ENCODE measurements at places on chromosomes 4 and X. TPM values are rescaled to one million over a fixed set of nuclear protein-coding genes. Genes with fewer than 3 reads are reported as not detected.

DNA sequence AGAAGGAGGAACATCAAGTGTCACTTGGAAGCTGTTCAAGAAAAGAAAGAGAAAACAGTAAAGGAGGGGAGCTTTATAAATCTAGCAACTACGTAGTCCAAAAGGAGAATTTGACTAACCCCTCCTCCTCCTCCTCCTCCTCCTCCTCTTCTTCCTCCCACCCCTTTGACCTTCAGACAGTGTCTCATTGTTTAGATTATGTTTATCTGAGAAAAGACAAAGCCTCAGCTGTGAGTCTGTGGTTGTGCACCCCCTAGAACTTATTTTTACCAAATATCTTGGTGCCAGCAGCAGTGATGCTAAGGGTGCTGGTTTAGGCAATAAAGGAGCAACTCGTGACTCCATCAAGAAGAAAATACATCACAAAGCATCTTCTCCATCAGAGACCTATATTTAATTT is 68.9 kb upstream of the BMP2K start:
- DNase-seq: no peak

DNA sequence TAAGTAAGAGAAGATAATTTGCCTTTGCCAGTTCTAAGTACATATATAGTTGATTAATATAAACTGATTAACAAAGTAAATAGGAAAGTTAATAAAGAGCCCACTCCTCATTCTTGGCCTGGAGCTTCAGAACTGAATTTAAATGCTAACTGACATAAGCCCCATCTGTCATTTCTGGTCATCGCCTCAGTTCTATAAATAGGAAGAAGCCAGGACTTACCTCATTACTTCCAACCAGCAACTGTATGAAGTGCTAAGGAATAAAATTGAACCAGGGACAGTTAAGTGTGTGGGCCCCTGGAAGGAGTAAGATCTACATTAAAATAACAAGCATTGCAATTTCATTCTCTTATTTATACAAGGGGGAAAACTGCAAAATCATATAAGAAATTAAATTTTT is 52.0 kb upstream of the PDLIM5 start:
- no peak for DNase-seq

DNA sequence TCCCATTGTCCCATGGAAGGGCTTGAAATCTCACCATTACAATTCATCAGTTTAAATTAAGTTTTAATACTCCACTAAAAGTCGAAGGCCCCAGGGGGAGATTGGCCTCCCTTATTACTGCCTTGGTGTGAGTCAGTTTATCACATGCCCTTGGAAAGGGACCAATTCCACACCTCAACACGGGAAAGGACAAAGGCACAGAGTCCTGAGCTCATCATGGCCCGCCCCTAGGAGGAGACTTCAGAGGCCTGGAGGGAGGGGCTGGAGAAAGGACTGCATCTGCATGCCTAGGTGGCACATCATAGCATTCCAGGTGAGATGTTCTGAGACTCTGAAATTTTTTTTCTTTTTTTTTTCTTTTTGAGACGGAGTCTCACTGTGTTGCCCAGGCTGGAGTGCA is 2.8 kb upstream of the SEL1L3 start:
- no peak for DNase-seq

DNA sequence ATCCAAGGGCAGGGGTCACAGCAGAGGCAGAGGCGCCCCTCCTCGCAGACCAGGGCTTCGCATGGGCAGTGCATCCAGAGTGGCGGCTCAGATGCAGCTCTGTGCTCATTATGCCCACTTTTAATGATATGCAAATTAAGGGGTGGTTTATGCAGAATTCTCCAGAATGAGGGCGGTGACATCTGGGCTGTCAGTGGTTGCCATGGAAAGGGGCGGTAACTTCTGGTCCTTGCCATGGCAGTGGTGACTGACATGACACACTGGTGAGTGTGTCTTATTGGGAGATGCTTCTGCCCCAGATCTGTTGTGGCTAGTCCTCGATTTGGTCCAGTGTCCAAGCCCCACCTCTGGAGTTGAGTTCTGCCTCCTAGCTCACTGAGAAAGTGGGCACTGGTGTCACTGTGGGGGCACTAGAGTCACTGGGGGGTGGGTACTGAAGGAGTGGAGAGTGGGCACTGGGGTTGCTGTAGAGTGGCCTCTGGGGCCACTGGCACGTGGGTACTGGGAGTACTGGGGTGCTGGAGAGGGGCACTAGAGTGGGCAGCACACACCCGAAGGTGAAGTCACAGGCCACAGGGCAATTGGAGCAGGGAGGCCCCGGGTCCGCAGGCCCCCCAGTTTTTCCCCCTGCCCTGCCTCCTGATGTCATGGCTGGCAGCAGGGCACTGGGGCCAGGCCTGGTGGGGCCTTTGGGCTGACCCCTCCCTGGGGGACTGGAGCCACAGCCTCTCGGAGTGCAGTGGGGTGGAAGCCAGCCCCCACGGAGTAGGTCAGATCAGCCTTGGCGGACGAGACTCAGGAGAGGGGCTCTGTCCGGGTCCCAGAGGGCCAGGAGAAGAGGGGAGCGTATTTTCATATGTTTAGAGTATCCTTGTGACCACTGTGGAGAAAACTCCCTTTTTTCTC is 98.6 kb upstream of the NKX1-1 start:
- DNase-seq: no peak

DNA sequence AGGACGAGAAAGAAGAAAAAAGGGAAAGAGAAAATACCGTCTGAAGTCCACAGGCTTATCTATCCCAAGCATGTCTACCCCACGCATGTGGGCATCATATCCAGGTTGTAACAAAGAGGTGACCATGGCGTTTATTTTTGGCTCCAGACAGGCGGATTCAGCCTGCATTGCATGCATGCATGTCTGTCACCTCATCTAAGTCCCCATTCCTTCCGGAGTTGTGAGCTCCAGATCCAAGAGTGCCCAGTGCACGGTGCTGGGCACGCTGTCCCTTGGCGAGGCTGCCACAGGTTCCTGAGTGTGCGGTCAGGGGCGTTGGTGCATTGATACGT is 905 bp upstream of the GALNTL6 start:
- no peak for DNase-seq

Gene UCP1
- not detected for total RNA-seq

DNA sequence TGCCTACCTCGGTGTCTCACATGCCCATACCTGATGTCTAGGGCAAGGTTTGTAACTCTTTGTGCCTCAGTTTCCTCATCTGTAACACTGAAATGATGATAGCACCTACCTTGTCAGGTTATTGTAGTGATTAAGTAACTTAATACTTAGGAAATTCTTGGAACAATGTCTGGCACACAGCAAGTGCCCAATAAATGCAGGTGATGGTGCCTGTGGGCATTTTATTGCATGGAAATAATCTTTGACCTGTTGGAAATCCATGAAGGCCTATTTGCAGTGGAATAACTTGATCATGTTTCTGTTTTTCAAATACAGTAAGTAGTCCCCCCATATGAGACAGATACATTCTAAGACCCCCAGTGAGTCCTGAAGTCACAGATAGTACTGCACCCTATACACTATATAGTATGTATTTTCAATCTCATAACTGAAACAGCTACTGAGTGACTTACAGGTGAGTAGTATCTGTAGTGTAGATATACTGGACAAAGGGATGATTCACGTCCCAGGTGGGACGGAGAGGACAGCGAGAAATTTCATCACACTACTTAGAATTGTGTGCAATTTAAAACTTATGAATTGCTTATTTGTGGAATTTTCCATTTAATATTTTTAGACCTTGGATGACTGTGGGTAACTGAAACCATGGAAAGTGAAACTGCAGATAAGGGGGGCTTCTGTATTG is 42.1 kb downstream of the AFF1 start:
- no peak for DNase-seq

DNA sequence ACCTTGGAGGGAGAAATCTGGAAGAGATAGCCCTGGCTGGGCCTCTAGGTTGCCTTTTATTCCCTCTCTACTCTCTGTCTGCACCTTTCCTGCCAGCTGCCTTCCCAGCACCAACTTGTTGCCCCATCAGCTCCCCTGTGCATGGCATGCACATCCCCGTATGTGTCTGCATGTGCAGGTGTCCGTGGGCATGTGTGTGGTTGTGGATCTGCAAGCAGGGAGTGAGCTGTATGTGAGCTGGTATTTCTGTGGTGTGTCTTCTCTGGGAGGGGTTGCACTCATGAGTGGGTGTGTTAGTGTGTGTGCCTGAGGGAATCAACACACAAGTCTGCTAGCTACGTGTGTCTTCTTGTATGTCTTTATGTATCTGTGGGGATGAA is 9.9 kb downstream of the L1CAM start:
- DNase-seq: no peak

Gene ZFYVE28
- 4.6 TPM for total RNA-seq

GRCh38 chrX:39650768-39651347 is 446.9 kb downstream of the BCOR start:
- DNase-seq: no peak

Gene FDCSP
- total RNA-seq: not detected

- no peak for DNase-seq
Measured at GRCh38 chrX:11786862-11787261, 28.8 kb downstream of the MSL3 start.

DNA sequence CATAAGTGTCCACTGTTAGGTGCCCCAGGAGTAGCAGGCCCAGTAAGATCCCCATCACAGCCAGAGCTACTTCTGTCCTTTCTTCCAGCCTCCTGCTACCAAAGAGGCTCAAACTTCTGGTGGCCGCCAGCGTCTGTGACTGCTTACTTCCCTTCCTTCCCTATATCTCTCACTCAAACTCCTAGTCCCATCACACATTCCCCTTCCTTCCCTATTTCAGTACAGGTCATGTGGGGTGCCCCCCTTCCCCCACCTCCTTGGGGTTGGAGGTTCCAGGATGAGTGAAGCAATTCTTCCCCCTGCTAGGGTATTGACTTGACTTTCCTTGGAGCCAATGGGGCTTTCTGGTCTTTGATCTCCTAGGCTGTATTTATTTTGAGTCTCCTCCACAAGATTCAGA is at the start of gene VSIG4:
VSIG4 (minus strand) TSS at position 137 of the 400 bp plus-strand sequence; CDS start at position 55, 82 bp downstream.
- DNase-seq: no peak

DNA sequence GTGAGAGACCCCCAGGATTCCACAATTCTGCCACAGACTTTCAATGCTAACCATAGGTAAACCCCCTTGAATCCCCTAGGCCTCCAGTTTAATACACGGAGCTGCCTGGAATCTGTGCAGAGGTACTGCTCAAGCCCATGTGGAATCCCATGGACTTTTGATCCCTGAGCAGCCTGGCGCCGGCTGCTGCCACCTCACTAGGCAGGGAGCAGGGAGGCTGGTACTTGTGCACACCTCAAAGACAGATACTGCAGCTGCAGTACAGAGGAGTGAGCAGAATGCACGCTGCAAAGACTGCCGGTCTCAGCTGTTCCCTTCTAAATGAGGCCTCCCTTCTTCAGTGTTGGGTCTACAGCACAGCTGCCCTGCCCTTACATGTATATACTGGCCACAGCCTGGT is 79.4 kb downstream of the RPS6KA6 start:
- DNase-seq: no peak

- no peak for DNase-seq
Measured at GRCh38 chr4:11914406-11914805, 485.7 kb upstream of the HS3ST1 start.

DNA sequence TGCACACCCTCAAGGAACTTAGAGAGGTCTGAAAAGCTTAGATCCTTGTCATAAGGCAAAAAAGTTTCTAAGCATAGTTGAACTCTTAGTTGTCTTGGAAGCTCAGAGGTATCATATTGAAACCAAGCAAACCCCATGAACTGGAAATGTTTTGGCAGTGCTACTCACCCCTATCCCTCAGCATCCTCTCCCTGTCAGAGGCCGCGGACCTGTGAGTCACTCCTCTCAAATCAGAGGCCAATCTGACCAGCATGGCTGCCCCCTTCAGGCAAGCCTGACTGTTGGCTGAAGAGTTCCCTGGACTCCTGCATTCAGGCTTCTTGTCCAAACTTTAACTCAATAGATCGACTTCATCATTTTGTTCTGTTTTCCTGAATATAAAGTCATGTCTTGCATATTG is 69.4 kb downstream of the KCNIP4 start:
- DNase-seq: no peak

Gene WDR17
- total RNA-seq: 1.9 TPM

GRCh38 chrX:118720058-118720707 is 7.2 kb upstream of the IL13RA1 start:
- no peak for DNase-seq

DNA sequence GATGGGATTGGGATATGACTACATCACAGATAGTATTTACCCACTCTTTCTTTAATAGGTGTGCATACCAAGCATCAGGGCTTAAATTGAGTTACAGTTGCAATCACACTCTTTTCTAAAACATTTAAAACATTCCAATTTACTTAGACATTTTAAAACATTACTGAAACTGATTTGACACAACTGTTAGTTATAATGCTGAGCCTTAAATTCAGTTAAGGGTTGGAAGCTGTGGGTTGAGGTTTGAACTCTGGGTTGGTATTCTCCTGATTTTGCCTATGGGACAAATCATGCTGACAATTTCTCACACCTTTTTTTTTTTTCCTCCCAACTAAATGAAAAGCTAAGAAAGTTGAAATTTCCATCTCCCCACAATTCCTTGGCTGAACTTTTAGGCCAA is 16.3 kb downstream of the SLIT2 start:
- DNase-seq: no peak

Gene SRP72
- 209 TPM for total RNA-seq

DNA sequence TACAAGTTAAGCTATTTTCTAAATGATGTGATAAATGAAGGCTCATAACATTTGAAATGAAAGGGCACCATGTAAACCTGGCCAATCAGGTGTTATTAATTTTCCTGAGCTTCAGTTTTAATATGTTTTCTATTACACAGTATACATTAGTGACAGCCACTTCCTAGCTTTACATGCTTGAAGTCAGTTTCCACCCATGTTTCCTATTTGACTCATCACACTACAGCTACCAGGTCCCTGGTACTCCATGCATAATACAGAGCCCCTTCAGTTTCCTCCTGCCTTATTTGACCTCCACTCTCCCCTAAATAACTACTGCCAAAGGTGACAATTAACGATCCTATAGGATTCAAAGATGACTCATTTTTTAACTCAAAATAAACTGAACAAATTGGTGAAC is 18.3 kb downstream of the ZNF518B start:
- no peak for DNase-seq

DNA sequence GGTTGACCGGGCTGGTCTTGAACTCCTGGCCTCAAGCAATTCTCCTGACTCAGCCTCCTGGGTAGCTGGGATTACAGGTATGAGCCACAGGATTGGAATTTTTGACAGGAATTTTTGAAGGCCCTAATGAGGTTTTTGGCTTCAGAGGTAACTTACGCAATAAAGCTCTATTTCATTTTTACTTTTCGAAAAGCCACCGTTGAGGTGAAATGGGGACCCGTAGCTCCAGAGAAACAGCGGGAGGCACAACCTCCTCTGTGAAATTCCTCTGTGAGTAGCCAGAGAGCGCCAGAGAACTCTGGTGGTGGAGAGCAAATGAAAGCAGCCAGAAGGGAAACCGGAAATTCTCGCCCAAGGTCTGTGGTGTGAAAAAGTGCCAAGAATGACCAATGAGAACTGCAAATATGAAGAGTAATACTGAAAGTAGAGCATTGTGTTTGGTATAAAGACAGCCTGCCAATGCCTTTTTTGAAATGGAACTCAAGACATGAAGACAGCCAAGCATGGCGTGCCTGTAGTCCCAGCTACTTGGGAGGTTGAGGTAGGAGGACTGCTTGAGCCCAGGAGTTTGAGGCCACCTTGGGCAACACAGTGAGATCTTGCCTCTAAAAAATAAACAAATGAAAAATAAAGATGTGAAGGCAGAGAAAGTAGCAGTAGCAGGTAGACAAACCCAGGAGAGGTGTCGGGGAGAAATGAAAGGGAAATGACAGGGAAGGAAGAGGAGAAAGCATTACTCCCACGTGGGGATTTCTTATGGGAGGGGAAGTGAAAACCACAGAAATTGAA is 33.0 kb upstream of the TMEM131L start:
- peak; percentile 81 for DNase-seq

All from activated naive CD8-positive, alpha-beta T cell treated with anti-CD3 and anti-CD28 coated beads for 36 hours (primary cell).